ENCODE measurements at places on chromosomes 1 and 21.
A peak's percentile ranks its signal among the peaks of the same experiment; 100 is the strongest.

DNA sequence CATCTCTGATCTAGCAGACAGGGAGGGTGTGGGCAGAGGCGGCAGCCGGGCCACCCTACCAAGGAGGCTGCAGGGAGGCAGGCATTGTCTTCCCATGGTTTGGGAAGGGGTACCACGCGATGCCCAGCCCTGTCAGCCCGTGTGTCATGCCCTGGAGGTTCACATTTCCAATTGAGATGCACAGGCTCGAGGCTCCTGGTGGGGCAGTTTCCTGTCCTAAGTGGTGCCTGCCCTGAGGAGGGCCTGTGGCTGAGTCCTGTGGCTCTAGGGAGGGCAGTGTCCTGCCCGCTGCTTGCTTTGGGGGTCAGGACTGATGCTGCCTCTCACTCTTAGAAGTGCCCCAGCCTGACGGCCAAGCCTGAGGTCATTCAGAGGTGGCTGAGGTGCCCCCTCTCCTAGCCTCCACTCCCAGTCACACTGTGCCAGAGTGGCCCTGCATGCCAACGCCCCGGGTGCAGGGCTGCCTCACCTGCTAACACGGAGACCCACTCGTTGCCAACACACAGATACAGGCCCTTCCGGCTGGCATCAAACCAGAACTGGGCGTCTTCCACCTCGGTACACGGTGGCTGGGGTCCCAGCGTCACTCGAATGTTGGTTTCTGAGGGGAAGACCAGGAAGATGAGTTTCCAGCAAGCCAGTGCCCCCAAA is 11.9 kb downstream of the KRTAP10-1 start:
- no peak for DNase-seq

DNA sequence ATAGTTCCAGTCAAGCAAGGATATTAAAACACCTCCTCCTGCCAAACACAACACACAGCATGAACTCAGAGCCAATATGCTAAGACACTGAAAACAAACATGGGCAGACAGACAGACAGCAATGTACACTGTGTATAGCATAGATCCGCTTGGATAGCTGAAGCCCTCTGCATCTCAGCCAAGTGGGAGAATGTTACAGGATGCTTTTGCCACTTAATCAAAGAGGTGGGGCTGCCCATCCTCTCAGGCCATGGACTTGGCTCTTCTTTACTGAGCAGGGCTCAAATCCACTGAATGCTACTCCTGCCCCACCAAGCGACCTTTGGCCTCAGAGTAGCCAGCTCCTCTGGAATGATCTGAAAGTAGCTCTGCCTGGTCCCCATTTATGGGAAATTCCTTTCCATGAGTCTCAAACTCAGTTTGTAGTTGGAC is 64.7 kb upstream of the NGF start:
- no peak for DNase-seq

DNA sequence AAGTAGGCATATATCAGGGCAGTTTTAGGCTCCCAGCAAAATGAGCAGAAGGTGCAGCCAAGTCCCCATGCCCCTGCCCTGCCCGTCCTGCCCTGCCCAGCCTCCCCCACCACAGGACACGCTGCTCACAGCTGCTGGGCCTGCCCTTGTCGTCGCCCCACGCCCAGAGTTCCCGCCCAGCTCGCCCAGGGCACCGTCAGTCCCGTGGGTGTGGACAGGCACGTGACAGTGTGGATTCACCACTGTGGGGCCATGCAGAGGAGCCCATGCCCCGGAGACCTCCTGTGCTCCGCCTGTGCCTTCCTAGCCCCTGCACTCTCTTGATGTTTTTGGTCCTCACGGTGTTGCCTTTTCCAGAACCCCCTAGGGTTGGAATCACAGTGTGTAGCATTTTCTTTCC is 7.0 kb downstream of the FAAP20 start:
- no peak for DNase-seq

DNA sequence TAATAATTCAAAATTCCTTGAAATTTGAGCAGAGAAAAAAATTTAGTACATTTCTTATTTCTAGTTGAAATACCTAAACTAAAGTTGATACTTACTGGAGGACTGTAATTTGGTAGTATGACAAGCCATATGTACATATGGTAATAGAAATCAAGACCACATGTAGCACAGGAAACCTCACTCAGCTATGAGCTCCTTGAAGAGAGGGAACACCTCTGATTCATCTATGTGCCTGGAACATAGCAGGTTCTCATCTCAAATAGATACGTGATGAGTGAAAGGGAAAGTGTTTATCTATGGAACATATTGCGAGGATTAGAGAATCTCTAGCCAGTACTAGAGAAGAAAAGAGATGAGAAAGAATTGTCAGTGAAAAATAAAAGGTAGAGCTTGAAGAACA is 47.9 kb upstream of the GNG4 start:
- peak; percentile 14 for DNase-seq

GRCh38 chr1:43451701-43452532 is 1.8 kb downstream of the HYI start:
- no peak for DNase-seq

- DNase-seq: peak; percentile 71
Measured at GRCh38 chr1:116514708-116515525, 55.9 kb downstream of the CD58 start.

DNA sequence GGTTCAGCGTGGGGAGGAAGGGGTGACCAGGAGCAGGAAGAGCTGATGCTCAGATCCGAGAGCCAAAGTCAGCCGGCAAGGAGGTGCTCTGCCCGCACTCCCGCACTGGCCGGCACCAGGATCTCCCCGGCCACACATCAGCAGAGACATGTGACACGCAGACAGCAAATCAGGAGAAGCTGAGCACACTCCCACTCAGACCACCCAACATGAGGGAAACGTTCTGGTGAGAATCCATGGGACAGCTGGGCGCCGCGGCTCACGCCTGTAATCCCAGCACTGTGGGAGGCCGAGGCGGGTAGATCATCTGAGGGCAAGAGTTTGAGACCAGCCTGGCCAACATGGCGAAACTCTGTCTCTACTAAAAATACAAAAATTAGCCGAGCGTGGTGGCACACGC is 18.6 kb upstream of the PTTG1IP start:
- no peak for DNase-seq

- DNase-seq: no peak
Measured at GRCh38 chr1:36225283-36225899, 1.1 kb downstream of the THRAP3 start.

DNA sequence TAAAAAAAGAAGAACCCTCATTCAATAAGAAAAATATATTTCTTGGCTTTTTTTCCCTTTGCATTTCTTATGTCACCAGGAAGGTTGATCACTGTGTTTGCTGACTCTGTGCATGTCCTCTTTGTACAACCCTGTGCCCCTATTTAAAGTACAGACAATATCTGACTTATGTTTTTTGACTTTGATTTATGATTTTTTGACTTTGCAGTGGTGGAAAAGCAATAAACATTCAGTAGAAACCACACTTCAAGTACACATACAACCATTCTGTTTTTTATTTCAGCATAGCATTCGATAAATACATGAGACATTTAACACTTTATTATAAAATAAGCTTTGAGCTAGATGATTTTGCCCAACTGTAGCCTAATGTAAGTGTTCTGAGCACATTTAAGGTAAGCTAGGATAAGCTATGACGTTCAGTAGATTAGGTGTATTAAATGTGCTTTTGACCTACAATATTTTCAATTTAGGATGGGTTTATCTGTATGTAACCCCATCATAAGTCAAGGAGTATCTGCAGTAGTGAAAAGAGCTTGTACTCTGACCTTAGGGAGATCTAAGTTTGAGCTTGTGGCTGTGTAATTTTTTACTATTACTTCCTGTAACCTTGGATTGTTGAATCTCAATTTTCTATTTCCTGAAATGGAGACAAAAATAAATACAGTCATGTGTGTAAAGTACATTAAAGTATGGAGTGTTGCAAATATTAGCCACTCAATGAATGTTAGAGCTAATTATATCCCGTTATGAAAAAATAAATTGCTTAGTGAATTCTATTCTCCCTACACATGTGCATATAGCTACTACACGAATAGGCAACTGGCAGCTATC is 1.2 kb downstream of the RNASEL start:
- DNase-seq: no peak

GRCh38 chr1:43954036-43954435 is 7.3 kb downstream of the IPO13 start:
- no peak for DNase-seq

DNA sequence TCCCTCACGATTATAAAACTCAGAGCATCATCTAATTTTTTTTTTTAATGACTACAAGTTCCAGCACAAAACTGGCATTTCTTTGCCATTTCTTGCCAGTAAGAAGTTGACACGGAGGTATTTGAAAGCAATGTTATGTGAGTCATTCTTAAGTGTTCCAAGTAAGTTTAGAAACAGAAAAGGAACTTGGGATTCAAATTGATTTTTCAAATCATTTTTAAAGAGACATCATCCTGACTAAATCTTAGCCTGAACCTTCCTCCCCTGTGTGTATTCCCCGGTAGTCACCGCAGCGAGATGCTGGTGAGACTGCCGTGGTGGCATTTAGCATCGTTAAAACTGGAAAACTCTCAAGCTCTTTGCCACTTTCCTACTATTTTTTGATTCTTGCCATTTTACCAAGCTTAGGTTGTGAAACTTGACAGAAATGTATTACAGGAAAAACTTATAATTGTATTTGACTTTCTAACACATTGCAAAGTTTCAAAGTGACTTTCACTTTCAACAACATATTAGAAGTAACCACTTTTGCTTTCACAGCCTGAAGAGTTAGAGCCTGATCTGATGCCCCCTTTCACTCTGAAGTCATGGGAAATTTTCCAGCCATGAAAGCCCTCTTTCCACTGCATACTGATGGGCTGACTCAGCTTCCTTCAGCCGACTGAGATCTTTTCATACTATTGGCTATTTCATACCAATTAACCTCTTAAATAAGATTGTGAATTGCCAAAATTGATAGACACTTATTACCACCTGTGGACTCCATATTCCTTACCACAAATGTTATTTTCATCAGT is 61.4 kb downstream of the OLFML2B start:
- peak; percentile 39 for DNase-seq

GRCh38 chr1:9755441-9755995 is 68.2 kb downstream of the CLSTN1 start:
- DNase-seq: no peak

DNA sequence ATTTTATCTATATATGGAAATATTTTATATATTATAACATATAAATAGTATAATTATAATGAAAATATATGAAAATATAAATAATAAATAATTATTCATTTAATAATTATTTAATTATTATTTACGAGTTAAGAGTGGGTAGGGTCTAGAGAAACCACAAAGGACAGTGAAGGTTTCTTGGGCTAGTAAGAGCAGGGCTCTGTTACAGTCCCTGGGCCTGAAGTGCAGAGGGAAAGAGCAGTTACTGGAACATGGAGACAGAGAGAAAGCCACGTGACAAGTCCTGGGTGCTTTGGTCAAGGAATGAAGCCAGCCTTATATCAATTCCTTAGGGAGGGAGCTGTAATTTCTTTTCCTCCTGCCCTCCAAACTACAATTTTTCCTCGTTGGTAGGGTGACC is 117.2 kb upstream of the OLIG2 start:
- no peak for DNase-seq
